Memory B cell (primary cell): ENCODE measurements at places on chromosomes 7 and 10.

- no peak for DNase-seq
These were observed 20.3 kb upstream of the TIAL1 start for GRCh38 chr10:119616882-119617570.

DNA sequence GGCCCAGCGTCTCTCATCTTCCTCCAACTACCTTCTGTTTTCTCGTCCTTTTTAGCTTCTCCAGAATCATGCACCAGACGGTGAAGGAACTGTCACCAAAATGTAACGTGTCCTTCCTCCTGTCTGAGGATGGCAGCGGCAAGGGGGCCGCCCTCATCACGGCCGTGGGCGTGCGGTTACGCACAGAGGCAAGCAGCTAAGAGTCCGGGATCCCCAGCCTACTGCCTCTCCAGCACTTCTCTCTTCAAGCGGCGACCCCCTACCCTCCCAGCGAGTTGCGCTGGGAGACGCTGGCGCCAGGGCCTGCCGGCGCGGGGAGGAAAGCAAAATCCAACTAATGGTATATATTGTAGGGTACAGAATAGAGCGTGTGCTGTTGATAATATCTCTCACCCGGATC is 15.8 kb downstream of the TACR2 start:
- DNase-seq = no peak

GRCh38 chr10:49605216-49605938 is 4.7 kb upstream of the SLC18A3 start:
- DNase-seq = no peak

DNA sequence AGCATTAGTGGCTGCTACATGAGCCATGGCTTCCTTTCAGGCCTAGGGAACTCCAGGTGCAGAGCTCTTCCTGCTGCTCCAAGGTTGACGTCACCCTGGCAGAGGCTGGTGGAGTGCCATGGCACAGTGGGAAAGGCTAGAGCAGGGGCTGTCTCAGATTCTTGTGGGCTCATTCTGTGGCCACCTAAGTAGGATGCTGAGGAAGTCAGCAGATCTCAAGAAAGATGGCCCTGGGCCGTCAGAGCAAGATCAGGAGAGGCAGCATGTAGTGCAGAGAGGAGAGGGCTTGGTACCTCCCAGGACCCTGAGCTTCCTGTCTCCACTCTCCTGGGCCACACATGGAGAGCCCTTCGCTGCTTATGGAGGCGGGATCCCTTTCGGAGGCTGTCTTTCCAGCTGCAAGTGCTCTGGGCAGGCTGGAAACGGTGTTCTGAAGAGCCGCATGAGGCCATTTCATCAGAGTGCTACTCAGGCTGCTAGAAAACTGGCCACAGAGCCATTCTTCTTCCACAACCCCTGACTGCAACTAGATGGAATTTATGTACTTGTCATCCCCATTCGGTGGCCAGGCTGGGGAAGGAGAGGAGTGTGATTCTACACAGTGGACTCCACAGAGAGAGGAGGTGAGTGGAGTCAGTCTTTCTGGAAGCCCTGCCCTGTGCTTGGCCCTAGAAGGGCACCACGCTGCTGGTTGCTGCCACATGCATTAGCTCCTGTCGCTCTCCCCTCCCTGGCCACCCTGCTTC is 304.2 kb downstream of the RPS24 start:
- DNase-seq = no peak

DNA sequence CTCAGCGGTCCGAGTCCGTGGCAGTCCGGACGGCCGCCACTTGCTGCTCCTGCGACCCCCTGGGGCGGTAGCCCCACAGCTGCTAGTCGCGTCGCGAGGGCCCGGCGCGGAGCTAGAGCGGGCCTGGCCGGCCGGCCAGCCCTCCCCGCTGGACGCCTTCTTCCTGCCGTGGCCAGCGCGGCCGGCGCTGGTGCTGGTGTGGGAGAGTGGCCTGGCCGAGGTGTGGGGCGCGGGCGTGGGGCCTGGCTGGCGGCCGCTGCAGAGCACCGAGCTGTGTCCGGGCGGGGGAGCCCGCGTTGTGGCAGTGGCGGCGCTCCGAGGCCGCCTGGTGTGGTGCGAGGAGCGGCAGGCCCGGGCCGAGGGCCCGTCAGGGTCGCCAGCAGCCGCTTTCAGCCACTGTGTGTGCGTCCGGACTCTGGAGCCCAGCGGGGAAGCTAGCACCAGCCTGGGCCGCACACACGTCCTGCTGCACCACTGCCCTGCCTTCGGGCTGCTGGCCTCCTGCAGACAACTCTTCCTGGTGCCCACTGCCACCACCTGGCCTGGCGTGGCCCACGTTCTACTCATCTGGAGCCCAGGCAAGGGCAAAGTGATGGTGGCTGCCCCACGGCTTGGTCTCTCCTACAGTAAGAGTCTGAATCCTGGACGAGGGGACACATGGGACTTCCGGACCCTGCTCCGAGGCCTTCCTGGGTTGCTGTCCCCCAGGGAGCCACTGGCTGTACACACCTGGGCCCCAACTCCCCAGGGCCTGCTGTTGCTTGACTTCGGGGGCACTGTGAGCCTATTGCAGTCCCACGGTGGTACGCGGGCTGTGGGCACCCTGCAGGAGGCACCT is 631 bp downstream of the HPS6 start:
- DNase-seq = no peak

DNA sequence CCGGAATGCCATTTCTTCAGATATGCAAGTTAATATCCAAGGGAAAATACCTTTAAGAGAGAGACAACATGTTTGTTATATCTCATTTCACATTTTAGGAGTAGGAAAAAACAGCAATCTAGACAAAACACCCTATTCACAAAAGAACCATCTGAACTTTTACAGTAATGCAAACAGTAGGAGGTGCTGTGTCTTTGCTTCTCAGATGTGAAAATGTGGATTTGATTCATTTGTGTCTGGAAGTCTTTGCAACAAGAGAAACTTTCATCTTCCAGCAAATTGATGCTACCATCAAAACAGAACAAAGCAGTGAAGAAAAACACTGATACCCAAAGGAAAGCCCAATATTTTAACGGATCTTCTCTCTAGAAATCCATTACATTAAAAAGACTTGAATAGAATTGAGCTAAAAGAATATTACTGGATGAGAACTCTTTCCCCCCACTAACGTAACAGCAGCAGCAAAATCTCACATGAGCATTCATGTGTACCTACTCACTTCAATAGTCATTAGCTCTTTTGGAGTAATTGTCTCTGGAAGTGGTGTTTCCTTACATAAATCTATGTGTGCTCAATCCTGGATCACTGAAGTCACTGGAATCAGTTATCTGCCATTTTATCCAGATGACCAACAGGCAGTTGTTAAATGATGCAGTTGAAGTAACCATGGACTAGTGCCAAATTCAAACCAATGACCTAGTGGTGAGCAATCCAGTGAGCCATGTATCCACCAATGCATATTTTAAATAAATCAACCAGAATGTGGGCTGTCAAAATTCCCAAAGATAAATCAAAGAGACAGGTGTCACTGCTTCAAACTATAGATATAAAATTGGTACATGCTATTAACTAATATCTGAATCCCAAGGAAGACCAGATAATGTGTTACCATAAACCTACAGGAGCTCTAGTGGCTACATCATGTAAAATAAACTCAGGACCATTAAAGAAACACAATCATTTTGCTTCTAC is 1.8 kb downstream of the SEMA3C start:
- DNase-seq = no peak

GRCh38 chr7:124444696-124445480 is 320.7 kb downstream of the GPR37 start:
- no peak for DNase-seq

DNA sequence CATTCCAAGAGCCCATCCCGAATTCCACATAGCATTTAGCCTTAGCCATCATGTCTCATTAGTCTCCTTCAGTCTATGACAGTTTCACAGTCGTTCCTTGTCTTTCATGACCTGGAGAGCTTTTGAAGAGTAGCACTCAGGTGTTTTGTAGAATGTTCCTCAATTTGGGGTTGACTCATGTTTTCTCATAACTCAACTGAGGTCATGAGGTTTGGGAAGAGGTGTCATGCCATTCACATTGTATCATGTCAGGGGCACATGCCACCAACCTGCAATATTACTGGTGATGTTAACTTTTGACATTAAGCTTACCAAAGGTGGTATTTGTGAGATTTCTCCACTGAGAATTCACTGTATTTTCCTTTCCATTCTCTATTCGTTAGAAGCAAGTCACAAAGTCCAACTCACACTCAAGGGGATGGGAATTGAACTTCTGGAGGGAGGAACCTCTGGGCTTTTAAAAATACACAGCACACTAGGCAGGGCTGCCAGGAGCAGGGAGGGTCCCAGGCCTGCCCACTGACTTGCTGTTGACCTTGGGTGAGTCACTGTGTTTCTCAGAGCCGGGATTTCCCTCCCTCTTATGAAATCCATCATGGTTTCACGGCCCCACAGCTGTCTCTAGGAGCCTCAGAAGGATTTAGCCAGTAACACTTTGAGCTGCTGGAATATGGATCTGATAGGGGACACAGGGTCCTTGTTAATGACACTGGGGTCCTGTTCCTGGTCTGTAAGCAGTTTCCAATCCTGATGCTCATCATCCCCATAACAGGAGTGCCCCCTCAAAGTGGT is 74.4 kb upstream of the TCF7L2 start:
- no peak for DNase-seq

DNA sequence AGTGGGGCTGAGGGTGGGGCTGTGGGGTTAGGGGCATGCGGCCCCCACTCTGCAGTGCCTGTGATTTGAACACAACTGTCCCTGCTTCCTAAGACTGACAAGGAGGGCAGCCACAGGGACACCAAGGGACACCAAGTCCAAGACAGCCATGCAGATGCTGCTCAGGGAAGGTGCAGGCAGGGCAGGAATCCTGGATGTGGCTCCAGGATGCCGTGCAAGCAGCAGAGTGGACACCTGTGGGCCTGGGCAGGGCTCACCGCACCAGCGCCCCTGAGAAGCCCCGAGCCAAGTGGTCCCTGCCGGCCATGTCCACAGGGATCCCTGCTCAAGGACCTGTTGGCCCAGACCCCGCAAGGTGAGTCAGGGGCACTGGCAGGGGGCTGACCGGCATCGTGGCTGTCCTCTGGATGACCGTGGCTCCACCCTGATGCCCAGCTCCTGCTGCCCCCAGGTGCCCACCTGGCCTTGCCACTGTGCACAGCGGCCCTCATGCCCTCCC is 58.5 kb downstream of the STK32C start:
- no peak for DNase-seq

- DNase-seq = no peak
These were observed 300.6 kb downstream of the GFRA1 start for GRCh38 chr10:115972426-115972825.

DNA sequence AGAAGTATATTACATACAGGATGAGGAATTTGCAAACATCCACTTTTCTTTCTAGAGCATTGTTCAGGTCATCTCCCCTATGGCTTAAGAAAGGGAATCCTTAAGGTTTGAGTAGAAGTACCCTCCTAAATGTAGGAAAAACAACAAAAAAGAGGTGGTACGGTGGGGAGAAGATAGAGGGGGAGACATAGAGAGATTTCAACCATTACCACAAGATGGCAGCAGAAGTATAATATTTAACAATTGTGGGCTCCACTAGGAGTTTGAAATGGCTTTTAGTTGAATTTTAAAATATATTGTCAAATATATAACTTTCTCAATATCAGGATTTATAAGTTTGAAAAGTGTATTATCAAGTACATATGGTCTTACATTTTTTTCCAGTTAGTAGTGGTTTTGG is 72.7 kb upstream of the PRKG1 start:
- DNase-seq = peak; percentile 4

DNA sequence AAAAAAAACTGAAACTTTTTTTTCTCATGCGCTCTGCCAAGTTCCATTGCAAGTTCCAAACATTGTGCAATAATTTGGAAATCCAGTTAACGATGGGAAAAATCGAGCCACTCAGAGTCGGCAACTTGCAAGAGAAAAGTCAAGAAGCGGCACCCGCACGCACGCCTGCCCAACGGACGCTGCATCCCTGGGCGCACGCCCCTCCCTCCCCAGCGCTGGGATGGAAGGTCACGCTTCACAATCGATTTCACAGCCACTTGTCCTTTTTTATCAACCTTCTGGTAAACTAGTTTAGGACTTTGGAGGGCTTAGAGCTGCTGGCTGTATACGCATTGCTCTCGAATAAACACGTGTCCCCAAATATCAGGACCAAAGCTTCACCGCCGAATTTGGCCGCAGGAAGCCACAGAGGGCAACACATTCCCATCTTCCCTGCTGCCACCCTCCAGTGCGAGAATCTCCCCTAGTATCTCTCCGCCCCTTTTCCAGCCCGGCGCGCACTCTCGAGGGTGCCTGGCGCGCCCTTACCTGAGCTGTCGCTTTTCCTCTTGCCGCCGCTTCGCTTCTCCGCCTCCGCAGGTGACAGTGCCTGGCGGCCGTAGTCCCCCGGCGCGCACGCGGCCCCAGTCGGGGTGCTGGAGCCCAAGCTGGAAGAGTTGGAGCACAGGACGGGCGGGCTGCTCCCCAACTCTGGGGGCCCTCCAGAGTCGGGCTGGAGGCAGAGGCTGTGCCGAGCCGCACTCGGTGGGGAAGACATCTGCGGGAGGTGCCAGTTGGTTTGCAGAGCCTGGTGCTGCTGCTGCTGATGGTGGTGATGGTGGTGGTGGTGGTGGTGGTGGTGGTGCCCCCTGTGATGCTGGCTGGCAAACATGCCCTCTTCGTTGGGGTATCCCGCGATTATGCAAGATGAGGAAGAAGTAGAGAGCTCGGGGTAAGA is 857 bp downstream of the MEOX2 start:
- no peak for DNase-seq

GRCh38 chr7:7581531-7582179 is 15.0 kb downstream of the MIOS start:
- no peak for DNase-seq

DNA sequence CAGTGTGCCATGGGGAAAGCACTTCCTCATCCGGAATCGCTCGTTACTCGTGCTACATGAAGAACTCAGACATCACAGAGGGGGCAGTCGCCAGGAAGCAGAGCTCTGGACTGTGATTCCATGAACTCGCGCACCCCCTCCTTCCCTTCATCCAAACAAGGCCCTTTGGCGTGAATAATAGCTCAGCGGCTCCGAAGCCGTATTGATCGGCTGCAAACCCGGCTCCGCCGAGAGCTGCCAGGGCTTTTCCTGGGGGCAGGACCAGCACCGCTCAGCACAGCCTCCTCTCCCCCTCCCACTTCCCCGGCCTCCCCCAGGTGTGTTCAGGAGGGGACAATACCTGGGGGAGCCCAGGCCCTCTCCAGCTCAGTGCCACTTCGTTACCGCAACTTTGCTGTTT is 129.0 kb upstream of the TCF7L2 start:
- no peak for DNase-seq

DNA sequence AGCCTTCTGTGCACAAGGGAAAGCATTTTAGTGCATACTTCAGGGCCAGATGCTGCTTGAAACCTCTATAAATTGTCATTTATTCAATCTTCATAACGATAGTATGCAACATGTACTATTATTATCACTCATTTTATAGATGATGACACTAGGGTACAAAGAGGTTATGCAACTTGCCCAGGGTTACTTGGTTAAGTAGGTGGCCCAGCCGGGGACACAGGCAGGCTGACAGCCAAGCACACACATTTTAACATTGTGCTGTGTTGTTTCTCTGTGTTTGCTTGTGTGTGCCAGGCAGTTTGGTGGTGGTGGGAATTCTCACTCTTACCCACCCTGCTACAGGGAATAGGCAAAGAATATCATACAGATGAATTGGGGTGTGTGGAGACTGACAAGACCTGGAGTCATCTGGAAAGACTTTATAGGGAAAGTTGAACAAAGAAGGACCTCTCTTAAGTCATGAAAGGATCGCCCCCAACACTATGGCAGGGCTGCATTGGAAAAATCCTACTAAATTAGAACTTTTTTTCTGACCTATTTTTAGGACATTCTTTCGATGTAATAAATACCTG is 98.9 kb downstream of the MKX start:
- DNase-seq = no peak
